ENCODE measurements at places on chromosomes 11 and 22.

DNA sequence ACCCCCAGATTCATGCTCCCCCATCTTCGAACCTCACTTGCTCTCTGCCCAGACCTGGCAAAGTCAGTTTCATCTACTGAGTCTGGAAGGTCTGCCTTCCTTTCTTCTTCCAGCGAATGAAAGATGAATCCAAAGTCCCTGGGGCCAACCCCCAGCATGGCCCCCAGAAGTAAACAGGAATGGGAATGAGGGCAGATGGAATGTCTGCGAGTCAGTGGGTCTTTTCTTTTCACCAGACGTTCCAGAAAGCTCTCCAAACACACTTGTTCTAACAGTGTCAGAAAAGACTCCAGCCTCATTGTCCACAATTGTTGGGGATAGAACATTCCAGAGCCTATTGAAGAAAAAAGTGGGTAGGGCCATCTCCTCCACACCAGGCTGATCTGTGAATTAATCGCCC is 28.6 kb downstream of the RIBC2 start:
- no peak for DNase-seq

- DNase-seq: no peak
Observed at GRCh38 chr11:129208863-129209262, 16.7 kb upstream of the ARHGAP32 start.

DNA sequence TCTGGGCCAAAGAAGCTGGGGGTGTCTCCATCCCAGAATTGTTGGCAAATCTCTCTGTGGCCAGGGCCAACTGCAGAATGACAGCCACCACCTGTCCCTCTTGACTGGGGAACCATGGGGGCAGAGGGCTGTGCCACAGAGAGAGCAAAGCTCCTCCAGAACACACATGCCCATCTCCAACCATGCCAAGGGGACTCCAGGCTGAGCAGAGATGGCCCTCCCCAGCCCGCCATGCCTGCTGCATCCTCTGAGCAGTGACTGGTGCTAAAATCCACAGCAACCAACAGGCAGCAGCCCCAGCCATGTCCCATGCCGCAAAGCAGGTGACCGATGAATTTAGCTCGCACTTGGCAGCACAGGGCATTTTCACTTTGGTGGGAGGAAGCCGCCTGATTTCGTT is 45.0 kb downstream of the LARGE1 start:
- no peak for DNase-seq

DNA sequence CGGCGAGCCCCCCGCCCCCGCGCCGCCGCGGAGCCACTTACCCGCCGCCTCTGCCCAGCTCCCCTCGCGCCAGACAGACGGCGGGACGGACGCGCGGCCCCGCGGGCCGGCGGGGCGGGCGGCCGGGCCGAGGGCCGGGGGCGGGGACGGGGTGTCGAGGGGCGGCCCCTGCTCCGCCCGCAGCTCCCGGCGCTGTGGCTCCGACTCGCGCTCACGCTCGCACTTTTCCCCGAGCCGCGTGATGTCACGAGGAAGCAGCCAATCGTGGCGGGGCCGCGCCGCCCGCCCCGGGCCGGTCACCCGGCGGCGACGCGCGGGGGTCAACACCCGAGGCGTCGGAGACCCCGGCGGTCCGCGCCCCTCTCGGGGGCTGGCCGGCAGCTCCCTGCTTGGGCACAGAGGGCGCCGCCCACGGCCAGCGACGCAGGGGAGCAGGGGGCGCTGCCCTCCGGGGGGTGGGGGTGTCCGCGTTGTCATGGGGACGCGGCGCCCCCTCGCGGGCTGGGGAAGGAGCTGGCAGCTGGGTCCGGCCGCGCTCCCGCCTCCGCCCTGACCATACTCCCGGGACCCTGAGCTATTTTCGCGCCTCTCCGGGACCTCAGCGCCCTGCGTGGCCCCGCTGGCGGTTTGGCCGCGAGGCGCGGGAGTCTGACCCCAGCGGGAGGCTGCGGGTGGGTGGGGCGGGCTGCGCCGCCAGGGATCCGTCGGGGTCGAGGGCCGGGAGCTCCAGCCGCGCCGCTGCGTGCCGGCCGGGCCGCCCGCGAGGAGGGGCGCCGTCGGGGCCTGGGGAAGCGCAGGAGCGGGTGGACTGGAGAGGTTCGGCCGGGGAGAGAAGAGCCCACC is at the start of gene CHRM4:
CHRM4 (minus strand) TSS at position 199 of the 843 bp plus-strand sequence. CDS start 5,219 bp downstream, outside the sequence.
- no peak for DNase-seq

- no peak for DNase-seq
Observed at GRCh38 chr11:28114116-28114515, 5.9 kb downstream of the METTL15 start.

DNA sequence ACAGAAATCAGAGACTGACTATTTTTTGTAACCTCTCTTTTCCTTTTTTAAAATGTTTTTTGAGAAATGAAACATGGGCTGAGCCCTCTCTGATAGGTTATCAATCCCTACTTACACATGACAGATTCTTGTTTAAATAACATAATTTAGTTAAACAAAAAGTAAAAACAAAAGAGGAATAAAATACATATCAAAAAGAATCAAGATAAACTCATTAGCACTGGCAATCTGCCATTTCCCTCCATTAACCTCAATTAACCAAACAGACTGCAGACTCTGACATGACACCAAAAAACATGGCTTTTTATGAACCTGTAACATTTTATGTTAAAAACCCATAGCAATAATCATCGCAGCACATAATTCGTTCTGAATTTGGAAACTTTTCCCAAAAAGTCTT is 284.4 kb upstream of the MTNR1B start:
- DNase-seq: no peak

DNA sequence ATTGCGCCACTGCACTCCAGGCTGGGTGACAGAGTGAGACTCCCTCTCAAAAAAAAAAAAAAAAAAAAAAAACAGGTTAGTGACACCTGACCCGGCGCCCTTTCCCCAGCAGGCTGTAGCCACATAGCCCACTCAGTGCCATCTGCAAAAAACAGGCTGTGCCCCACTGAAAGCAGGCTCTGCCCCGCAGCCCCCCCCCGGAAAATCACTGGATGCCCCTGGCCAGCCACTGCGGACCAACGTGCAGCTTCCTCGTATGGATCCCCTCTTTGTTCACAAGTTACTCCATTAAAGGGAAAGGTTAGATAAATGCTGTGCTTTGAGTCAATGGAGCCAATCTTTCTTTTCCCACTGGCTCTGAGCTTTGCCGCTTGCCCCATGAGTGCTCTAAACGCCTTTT is 660.3 kb downstream of the TBC1D22A start:
- no peak for DNase-seq
